ENCODE measurements at places on chromosomes 5 and 9.

GRCh38 chr9:70257991-70258691, 637 bp upstream of the SMC5 start:
- no peak for DNase-seq

DNA sequence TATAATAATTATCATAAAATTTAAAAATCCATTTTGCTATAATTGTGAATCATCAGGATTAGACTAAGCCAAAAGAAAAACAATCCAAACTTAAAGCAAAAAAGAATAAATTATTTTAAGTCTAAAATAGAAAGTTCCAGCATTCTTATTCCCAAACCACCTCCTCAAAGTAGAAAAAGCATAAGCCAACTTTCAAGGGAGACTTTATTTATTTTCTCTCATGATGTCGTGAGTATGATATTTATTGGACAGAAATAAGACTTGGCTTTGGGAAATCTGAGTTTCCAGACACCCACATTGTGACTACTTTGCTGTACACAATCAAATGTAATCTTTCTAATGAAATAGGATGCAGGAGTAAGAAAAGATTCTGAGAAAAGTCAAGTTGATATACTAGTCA, 372.1 kb downstream of the MTRR start:
- no peak for DNase-seq

- no peak for DNase-seq
Observed at GRCh38 chr9:124218438-124218982, 39.2 kb upstream of the NEK6 start.

- DNase-seq = no peak
Observed at GRCh38 chr5:3592298-3592697, 3.3 kb upstream of the IRX1 start.

DNA sequence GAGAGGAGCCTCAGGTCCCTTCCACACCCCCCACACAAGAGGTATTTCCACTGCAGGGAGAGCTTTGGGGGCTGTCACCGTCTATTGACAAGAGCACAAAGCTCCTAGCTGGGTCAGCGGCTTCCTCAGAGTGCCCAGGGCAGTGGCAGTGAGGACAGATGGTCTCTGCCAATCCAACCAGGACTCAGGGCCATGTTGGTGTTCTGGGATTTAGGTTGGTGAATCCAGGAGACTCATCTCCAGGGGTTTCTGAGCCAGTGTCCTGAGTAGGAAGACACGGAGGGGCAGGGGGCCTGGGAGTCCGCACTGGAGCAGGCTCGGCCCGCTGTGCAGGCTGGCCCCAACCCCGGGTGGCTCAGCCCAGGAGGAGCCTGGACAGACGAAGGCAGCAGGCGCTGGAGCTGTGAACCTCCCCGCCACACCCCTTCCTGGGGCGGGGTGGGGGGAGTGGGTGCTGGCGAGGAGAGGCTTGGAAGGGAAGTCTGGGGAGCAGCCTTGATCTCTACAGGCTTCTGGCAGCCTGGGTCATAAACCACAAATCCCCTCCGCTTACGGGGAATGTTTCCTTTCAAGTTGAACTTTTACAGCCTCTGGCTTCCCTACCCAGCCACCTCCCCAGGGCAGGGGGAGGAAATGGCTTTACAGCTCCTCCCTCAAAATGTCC, 19.6 kb downstream of the CRB2 start:
- no peak for DNase-seq

DNA sequence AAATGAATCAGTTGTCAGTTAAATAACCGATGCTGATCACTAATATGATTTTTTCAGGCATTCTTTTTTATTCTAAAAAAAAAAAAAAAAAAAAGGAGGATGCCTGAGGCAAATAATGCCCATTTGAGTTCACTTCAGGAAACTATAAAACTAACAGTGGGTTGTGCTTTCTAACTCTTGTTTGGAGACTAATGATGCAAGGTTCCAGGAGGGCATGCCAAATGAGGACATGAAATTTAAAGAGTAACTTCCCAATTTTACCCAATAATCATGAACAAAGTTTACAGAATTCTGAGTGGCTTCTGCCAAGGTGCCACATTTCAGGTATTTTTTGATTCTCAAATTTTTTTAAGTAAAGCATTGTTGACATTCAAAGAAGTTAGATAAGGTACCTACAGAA, 41.0 kb downstream of the CEP120 start:
- DNase-seq = no peak

DNA sequence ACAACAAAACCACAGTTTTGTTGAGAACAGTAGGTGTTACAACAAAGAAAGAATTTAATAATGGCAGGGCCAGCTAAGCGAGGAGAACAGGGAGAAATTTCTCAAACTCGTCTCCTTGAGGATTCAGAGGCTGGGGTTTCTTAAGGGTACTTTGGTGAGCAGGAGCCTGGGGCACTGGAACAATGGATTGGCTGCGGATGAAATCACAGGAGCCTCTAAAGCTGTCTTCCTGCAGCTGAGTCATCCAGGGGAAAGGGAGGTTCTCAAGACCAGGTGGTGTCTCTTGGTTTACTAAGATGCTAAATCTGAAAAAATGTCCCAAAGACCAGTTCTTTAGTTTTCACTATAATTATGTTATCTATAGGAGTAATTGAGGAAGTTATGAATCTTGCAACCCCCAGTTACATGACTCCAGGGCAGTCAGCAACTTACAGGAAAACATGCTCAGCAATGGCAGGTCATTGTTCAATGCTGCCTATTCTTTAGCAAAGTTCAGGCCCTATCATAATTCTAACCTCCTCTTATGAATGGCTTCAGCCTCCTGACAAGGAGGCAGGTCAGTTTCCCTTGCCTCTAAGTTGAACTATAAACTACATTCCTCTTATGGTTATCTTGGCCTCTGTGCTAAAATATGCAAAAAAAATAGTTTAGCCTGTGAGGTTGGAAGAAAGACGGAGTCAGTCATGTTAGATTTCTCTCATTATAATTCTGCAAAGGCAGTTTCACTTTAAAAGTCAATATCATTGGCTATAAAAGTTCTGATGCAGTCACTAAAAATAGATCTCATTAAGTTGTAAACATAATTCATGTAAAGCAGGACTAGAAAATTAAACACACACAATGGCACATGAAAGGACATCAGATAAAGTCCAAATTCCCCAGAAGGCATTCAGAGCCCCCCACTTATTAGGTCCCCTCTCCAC, 63.3 kb upstream of the CKS2 start:
- DNase-seq = no peak

- no peak for DNase-seq
Observed at GRCh38 chr9:99964336-99964735, 57.9 kb downstream of the STX17 start.

- no peak for DNase-seq
Observed at GRCh38 chr5:64160201-64160600, 5.4 kb upstream of the RNF180 start.

- no peak for DNase-seq
Observed at GRCh38 chr5:56123531-56124243, 109.4 kb downstream of the ANKRD55 start.

- DNase-seq = no peak
Observed at GRCh38 chr9:98929071-98929470, 14.6 kb upstream of the COL15A1 start.

DNA sequence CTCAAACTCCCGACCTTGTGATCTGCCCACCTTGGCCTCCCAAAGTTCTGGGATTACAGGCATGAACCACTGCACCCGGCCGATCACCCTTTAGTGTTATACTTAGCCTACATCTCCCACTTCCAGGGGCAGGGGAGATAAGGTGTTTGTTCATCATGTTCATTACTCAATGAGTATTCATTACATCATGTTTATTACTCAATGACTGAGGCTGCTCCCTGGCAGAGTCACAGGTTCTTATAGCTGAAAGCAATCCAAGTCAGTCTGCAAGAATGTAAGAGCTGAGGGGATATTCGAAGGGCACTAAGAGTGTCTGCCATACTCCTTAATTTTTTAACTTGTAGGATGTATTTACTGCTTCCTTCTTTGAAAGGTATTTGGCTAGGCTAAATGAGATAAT, 214.2 kb downstream of the SPATA31D1 start:
- DNase-seq = no peak

DNA sequence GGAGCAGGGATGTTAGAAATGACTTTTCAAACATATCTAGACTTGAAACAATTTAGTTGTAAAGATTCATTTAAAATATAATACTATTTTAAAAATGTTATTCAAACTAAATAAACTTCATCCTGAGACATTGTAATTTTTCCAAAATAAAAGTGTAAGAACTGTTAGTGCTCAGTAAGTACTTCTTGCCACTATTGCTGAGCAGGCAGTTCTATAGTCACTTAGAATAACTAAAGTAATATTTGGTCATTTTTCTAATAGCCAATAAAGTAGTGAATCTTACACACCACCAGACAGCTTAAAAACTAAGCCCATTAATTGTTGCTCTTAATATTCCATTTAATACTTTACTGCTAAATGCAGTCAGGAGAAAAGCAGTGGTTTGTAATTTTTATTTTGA, 1120.0 kb upstream of the CDH10 start:
- no peak for DNase-seq

- DNase-seq = no peak
Observed at GRCh38 chr9:30075451-30076199, 2308.8 kb upstream of the ACO1 start.

DNA sequence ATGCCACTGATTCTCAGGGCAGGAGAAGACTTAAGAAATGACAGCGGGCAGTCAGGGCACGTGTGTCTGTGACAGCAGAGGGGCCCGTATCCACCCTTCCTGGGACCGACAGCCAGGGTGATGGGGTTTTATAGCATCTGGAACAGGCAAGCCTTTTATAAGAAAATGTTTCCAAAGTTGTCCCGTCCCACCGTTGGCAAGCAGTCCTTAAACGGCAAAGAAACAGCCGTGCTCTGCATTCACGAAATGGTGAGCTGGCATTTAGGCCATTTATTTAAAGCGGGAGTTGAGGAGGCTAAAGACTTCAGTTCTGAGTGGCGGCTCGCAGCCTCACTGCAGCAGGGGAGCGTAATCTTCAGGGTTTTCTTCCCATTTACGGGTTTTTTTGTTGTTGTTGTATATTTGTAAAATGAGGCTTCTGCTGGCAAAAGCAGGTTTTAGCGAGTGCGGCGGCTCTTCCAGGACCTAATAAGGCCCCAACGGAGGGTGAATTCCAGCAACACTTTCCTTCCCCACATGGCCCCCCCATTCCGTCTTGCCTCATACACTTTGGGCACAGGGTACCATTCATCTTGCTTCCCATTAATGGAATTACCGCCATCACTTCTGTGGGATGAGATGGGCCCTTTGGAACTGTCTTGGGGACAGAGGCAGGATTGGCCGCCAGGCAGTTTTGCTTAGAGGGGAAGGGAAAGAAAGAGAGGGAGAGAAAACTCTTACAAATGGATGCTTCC, 15.8 kb downstream of the NEK6 start:
- no peak for DNase-seq

DNA sequence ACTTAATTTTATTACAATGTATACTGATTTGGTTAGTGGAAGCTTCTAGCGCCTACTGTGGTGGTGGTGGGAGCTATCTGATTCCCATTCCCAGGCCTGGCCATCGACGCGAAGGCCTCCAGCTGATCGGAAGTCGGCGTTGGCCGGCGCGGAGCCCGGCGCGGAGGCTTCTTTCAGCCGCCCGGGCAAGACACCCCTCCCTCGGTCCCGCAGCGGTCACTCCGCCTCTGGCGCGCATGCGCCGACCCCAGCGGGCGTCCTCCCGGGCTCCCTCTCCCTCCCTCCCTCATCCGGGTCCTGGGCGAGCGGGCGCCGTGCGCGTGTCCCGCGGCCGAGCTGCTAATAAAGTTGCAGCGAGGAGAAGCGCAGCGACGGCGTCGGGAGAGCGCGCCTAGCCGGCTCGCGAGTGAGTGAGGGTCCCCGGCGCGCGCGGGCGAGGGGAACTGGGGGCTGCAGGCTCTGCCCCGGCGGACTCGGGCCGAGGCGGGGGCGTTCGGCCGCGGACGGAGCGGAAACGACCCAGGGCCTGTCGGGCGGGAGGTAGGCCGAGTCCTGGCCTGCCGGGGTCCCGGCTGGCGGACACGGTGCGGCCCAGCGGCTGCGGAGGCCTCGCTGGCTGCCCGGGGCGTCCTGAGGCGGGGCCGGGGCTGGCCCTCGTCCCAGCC, at the start of gene SMAD5:
Gene SMAD5, plus strand, starts transcription at position 289 of the 665 bp plus-strand sequence. CDS start 20,916 bp downstream, outside the sequence.
- DNase-seq = peak; percentile 36

- DNase-seq = no peak
Observed at GRCh38 chr5:155898284-155898683, 428.7 kb upstream of the SGCD start.

GRCh38 chr5:176660530-176660859, 13.2 kb downstream of the TSPAN17 start:
- DNase-seq = no peak

- no peak for DNase-seq
Observed at GRCh38 chr5:149873896-149874295, 70.7 kb downstream of the PDE6A start.

DNA sequence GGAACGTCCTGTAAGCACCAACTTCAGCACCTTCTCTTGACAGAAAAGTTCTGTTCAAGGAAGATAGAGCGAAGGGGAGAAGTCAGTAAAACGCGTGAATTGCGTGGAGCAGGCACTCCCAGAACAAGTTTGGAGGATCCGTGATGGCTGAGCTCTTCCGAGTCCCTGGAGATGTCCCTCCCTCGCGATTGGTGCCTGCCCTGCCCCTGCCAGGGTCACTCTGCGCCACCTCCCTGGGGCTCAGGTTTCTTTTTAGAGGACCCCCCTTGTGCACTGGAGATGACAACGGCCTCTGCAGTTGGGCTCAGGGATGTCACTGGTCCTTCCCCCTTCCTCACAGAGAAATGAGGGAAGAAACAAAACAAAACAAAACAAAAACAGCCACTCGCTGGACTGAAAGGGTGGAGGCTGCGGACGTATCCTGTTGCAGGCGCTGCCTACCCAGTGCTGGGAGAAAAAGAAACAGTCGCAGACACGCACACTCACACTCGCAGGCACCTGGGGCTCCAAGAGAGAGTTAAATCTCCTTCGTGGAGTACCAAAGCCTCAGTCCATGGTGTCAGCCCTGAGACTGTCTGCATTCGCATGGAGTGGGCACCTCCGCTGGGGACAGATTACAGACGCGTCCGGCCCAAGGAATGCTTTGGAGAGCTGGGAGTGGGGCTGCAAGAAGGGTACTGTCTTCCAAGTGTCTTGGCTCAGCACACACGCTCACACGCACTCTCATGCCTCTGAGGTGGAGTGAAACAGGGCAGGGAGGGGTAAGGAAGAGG, 512.7 kb downstream of the SLCO4C1 start:
- no peak for DNase-seq

GRCh38 chr5:172455511-172456061, 1.3 kb upstream of the SH3PXD2B start:
- DNase-seq = no peak

GRCh38 chr9:131468031-131468430, 34.7 kb upstream of the POMT1 start:
- no peak for DNase-seq

- DNase-seq = no peak
Observed at GRCh38 chr5:74173241-74173640, 467.3 kb downstream of the ENC1 start.

DNA sequence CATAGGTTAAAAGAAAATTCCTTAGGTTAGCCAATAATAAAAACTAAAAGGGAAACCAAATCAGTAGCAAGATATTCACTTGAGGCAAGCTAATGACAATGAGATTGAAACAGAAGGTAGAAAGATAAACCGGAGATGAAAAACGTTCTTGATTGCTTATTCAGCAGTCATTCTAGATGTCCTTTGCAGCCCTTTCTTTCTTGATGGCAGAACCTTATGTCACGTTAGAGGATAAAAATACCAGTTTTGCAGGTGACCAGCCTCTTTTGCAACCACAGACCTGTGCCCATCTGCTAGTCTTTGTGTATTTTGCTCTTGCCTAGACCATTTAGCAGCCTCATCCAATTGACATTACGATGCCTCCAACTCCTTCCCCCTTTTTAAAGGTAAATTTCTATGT, 337.8 kb downstream of the DMAC1 start:
- no peak for DNase-seq

GRCh38 chr5:71640408-71640807, 53.3 kb downstream of the MCCC2 start:
- DNase-seq = no peak
